ENCODE measurements at places on chromosomes 16 and 17.

DNA sequence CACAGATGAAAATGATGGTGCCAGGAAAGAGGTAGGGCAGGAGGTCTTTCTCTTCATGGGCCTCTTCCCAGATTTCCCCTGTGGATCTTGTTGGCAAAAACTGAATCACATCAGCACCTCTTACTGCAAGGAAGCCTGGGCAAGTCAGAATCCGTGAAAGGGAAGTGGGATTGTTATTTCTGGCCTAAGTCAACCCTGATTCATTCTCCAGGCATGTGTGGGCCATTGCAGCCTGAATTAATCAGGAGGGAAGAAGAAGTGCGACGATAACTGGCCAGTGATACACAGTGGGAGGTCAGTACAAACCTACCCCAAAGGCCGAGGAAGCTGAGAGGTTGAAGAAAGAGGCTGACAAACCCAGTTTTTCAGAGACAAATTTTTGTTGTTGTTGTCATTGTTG lies 17.9 kb upstream of the NSMCE1 start:
- no peak for DNase-seq

GRCh38 chr16:87531418-87531817 lies 38.6 kb upstream of the ZCCHC14 start:
- no peak for DNase-seq

GRCh38 chr17:67696347-67696746 lies 21.4 kb upstream of the NOL11 start:
- no peak for DNase-seq

DNA sequence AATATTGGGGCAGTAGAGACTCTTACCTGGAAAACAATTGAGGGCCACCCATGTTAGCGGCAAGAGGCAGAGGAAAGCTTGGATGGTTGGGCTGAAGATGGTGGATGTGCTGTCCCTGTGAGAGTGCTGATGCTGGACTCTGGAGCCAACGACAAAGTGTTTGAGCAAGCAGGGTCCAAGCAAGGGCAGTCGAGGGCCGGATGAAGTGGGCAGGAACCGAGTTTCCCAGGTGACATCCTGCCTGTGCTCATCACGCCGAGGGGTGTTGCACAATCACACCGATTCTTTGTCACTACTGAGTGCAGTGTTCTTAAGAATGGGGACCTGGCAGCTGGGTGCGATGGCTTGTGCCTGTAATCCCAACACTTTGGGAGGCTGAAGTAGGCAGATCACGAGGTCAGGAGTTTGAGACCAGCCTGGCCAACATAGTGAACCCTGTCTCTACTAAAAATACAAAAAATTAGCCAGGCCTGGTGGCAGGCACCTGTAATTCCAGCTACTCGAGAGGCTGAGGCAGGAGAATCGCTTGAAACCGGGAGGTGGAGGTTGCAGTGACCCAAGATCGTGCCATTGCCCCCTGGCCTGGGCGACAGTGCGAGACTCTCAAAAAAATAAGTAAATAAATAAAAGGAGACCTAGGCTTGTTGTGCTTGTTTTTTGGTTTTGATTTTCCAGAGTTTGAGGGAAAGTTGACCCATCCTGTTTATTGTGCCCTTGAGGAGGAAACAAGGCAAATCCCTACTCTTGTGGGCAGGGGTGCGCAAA lies 6.1 kb downstream of the PYCARD start:
- no peak for DNase-seq

DNA sequence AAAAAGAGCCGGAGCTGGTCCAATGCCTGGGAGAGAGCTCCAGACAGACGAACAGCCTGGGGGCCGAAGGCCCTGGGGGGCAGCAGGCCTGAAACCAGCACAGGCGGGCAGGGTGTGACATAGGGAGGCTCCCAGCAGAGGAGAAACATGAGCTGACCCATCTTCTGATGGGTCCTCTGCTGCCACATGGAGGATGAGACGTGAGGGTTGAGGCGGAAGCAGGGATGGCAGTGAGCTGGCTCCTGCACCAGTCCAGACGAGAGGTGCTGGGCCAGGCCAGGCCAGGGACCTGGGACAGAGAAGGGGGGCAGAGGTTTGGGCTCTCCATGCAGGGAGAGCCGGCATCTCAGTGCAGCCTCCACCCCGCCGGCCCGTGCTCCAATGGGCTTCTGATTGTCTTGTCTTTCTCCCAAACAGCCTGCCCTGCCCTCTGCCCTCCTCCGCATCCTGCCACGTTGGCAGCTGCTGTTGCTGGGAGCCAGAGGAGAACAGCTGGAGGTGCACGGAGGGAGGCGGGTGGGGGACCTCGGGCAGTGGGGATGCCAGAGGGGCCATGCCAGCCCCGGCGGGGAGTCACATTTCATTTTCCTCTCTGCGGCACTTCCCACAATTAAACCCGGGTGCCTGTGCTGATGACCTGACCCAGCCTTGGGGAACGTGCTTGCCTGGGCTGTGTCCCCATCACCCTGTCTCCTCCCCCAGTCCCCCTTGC lies 139.1 kb upstream of the GSE1 start:
- no peak for DNase-seq

DNA sequence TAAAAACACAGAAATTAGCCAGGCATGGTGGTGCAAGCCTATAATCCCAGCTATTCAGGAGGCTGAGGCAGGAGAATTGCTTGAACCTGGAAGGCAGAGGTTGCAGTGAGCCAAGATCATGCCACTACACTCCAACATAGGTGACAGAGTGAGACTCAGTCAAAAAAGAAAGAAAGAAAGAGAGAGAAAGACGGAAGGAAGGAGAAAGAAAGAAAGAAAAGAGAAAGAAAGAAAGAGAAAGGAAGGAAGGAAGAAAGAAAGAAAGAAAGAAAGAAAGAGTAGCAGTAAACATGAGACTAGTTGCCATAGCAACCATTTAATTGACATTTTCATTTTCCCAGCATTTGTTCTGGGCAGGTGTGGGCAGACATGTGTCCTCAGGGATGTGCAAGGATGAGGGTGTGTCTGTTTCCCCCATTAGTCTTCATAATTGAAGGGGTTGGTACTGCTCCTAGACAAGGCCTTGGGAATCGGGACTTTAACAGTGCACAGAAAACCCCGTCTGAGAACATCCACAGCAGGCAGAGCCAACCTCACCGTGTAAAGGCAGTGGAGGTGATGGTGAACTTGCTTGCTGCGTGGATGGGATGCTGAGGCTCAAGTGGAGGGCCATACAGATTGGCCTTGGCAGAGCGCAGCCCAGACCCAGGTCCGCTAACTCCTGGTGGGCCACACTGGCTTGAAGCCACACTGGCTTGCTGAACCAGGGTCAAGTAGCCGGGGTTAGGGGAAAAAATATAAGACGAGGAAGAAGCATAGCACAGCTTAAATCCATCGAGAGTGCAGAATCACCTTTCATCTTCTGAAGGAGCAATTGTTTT lies 35.2 kb upstream of the KIFC3 start:
- DNase-seq, result no peak

DNA sequence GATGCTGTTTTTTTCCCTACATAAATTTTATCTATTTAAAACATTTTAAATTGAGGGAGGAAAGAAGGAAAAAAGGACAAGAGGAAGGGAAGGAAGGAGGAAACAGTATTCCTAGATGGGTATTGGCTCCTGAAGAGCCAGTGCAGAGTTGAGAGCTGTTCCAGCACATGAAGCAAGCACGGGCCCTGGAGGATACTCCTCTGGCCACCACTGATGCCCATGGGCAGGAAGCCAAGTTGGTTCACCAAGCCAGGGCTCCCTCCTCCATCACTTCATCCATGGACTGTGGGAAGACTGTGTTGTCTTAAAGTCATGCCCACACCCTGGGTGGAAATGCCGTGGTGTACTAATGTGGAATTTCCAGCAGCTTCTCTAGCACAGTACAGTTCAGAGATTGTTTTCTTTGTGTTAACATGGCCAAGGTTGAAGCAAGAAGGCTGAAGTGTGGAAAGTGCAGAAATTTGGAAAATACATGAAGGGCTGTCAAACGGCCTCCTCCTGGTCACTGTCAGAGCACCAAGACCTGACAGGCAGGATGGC lies 23.9 kb upstream of the NOS2 start:
- DNase-seq, result no peak

GRCh38 chr17:49842371-49842770 lies 5.5 kb downstream of the TAC4 start:
- no peak for DNase-seq

GRCh38 chr16:56387396-56387795 lies 37.9 kb downstream of the AMFR start:
- DNase-seq, result no peak

- DNase-seq, result no peak
Measured at GRCh38 chr16:5010576-5011329, 23.0 kb downstream of the NAGPA start.

DNA sequence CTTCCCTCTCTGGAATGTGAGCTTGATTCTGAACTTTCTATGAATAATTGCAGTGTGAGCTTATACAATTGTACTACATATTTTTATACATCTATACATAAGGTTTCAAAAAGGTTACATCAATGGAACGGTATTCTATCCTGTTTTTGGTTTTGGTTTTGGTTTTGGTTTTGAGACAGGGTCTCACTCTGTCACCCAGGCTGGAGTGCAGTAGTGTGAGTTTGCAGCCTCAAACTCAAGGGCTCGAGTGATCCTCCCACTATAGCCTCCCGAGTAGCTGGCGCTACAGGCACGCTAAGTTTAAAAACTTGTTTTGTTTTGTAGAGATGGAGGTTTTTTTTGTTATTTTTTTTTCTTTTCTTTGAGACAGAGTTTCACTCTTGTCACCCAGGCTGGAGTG lies 1.1 kb downstream of the CTRB1 start:
- DNase-seq, result no peak

- DNase-seq, result no peak
Measured at GRCh38 chr17:43540821-43541674, 5.1 kb downstream of the ETV4 start.

DNA sequence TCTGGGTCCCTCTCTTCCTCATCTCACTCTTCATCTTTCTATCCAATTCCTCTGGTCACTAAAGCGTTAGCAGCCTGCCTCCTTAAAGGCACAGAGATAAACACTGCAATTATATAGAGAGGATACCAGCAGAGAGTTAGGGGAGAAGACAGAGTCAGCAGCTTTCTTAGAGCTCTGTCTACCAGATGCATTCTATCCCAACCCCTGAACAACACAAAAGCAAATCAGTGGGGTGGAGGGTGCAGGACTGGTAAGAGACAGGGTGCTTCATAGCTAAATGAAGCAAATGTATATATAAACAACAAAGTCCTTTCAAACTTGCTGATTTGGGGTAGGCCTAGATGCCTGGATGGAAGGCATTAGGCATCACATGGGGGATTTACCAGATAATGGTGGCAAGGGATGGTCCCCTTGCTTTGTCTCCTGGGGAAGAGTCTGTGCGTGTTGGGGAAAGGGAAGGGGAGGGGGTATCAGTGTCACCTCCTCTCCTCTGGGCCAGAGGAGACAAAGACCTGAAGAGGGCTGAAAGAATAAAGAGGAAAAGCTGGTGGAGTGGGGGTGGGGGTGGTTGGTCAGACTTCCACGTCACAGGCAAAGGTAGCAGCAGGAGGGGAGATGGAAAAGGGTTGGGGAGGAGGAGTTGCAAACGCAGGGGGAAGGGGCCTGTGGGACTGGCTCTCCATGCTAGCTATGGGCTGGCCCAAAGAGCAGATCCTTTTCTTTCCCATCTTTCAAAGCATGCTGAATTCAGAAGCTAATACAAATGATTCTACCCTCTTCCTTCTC lies 12.0 kb downstream of the HOXB4 start:
- no peak for DNase-seq

- peak; percentile 42 for DNase-seq
Measured at GRCh38 chr16:50282010-50282538, 15.7 kb downstream of the ADCY7 start.

DNA sequence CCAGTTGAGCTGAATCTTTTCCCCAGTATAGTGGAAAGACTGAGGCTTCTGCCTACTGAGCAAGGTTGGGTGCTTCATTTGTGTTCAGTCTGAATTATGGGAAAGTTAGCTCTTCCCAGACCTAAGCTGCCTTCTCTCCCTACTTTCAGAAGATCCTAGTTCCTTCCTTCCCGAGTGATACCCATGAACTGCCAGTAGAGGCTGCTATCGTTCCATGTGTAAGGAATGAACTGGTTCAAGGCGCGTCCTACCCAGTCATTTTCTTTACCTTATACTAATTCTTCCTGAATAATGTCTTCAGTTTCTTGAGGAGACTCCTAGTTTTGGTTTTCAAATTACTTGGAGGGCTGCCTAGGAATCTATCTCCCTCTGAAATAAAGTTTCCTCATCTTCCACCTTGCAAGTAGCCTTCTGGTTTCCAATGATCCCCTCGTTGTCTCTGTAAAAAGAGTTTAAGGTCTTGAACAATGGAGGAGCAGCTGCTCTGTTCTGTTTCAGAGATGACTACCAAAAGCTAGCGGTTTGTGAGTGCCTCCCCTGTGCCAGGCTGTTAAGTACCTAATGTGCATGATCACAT lies 934 bp upstream of the AOC2 start:
- no peak for DNase-seq

- DNase-seq, result no peak
Measured at GRCh38 chr17:49793309-49793708, 4.8 kb downstream of the KAT7 start.

DNA sequence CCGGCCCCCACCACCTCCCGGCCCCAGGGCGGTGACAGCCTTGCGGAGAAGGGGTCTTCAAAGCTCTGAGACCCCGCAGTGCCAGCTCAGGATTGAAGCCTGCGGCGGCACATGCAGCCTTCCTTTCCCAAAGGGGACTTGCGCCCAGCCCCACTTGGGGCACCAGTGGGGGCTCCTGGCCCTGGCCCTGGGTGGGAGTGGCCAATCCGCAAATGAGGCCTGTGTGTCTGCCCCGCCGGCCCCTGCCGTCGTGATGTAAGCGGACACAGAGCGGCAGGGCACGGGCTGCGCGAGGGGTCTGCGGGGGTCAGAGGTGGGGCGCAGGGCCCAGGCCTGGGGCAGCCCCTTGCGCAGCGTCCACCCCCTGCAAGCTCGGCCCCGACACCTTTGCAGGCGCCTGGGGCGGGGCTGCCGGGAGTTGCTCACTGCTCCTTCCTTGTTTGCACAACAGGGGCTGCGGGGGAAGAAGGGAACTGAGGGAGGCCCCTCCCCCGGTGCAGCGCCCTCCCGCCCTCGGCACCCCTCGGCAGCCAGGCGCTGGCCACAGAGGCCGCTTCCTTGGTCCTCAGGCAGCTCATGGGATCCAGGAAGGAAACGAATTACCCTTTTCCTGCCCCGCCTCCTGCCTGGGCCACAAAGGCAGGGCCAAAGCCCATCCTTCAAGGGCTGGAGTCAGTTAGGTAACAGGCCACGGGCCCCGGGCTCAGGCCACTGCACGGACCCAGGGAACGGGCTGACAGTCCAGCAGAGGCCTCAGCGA lies 2.9 kb downstream of the SLC16A3 start:
- DNase-seq, result no peak

DNA sequence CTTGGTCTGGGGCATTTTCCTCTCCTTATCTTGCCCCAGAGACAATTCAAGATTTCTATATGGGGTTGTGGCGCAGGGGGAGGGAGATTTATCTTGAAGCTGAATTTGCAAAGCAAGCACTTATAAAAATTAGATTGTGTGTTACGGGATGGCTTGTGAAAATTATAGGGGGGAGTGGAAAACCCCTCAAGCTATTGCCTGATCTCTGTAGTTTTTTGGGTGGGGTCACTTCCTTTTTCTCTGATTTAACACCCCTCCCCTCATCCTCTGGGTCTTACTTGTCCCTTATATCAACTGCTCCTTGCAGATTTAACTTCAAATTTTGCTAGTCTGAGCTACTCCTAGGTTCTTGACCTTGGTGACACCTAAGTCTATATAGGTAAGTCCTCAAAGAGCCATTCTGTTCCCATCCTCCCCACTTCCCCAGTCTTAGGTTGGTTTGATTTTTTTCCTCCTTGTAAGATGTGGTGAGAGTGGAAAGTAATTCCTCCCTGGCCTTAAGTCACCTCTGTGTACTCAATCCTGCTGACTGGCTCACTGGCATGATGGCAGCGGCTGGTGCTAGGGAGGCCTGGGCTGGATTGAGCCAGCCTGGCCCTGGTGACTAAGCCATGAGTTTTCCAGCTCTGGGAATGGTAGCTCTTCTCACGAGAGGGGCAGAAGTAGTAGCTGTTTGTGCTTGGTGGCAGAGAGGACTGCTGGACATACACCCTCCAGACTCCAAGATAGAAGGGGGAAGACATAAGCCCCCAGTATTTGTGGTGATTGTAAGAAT lies 2.3 kb downstream of the ARL4D start:
- DNase-seq, result no peak

Measured in stimulated activated CD4-positive, alpha-beta T cell treated with anti-CD3 and anti-CD28 coated beads, Interleukin-4, amount 100 ng/mL, for 4 hours (primary cell).